ENCODE measurements at places on chromosomes 1 and 21.

DNA sequence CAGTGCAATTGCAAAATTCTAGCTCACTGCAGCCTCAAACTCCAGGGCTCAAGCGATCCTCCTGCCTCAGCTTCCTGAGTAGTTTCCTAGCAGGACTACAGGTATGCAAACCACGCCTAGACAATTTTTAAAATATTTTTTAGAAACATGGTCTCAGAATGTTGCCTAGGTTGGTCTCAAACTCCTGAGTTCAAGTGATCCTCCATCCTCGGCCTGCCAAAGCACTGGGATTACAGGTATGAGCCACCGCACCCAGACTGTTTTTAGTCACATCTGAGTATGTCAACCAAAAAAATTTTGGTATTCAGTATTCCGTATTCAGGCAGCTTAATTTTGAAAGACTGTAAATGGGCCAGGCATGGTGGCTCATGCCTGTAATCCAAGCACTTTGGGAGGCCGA is 11.2 kb downstream of the TARBP1 start:
- no peaks in the 10 kb centered on the region for H3K27me3 ChIP-seq
- H3K27ac ChIP-seq, result no peak overlapping the region
- no peaks in the 10 kb centered on the region for H3K4me1 ChIP-seq
- no peak overlapping the region for H3K4me3 ChIP-seq
- no peak for DNase-seq

GRCh38 chr1:233505130-233505529 is 108.8 kb upstream of the KCNK1 start:
- H3K4me1 ChIP-seq, result peaks cover 3% of the 10 kb centered on the region
- H3K27me3 ChIP-seq, result no peaks in the 10 kb centered on the region
- no peak overlapping the region for H3K27ac ChIP-seq
- no peak for DNase-seq
- H3K4me3 ChIP-seq, result no peak overlapping the region
- H3K36me3 ChIP-seq, result no peaks in the 10 kb centered on the region

DNA sequence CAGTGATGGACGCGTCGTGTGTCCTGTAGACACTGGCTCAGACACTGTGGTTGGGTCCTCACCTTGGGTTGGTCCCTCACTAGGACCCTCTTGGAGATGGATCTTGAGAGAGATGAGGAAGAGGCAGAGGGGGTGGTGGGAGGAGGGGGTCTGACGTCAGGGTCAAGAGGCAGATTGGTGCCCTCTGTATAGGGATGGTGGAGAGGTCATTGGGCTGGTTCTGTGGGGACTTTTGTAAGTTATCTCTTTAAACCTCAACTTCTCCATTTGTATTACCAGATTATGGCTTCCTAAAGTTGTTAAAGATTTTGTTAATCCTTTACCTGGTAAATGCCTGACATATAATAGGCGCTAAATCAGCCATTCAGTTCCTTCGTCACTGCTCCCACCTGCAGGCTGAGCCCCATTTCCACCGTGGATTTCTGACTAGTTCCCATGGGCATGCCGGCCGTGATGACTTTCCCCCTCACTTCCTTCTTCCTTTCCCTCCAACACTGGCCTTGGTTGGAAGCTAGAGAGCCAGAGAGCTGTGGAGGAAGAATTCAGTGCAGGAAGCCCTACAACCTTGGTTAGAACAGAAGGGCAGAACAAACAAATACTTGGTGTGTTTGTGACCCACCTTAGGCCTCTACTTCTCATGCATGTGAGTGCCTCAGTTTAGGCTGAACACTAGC is 8.6 kb downstream of the H6PD start:
- DNase-seq, result no peak
- H3K4me3 ChIP-seq, result no peak overlapping the region
- no peaks in the 10 kb centered on the region for H3K36me3 ChIP-seq
- no peak overlapping the region for H3K27ac ChIP-seq

DNA sequence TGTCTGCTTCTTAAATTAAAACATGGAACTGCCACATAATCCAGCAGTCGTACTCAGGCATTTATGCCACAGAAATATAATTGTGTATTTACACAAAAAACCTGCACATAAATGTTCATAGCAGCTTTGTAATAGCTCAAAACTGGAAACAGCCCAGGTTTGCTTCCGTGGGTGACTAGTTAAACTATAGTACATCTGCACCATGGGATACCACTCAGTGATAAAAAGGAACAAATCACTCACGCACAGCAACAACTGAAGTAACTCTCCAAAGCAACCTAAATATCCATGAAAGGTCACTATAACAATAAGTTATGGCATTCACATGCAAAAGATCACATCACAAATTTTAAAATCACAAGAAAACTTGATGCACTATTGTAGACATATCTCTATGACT is 64.4 kb downstream of the KCNT2 start:
- no peak for DNase-seq
- no peaks in the 10 kb centered on the region for H3K4me1 ChIP-seq
- H3K27me3 ChIP-seq, result no peaks in the 10 kb centered on the region
- no peaks in the 10 kb centered on the region for H3K36me3 ChIP-seq
- no peak overlapping the region for H3K4me3 ChIP-seq

DNA sequence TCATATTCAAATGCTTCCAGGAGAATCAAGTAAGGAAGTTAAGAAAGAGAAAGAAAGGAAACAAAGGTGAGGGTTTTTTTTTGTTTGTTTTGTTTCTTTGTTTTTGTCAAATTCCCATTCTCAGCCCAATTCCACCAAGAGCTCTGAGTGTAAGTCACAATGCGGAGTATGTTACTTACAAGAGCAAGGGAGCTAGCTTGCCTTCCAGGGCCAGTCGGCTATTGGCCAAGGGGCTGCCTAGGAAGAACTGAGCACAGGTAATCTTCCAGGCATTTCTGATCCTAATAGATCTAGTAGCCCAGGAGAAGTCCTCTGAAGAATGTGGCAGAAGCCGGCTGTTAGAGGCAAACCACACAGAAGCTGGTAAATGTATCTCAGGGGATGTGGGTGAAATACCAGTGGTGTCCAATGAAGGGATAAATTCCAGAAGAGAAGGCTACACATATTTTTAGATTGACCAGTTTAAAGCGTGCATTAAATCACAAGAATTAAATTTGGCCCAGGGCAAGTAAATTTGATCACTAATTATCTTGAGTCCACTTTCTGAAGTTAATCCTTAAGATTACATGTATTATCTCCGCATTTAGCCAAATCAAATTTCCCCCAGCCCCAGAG is 239.6 kb upstream of the ADAMTS5 start:
- peaks cover 5% of the 10 kb centered on the region for H3K4me1 ChIP-seq
- no peaks in the 10 kb centered on the region for H3K27me3 ChIP-seq
- no peak overlapping the region for H3K4me3 ChIP-seq

DNA sequence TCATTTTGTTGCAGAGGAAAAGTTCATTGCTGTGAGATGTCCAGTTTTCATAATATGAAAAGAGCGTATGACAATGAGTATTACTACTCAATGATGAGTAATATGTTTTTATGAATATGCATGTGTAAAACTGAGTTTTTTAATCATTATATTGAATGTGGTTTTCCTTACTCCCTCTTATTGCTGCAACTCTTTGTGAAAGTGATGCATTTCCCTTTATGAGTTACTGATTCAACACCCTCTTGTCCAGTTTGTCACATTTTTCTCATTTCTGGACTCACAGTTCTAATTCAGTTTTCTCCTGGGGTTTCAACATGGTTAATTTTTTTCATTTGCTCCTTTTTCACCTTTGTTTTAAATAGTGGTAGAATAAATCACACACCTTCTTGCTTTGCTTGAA is 35.2 kb upstream of the KCNJ15 start:
- no peaks in the 10 kb centered on the region for H3K27me3 ChIP-seq
- no peak for DNase-seq
- no peak overlapping the region for H3K4me3 ChIP-seq
- H3K36me3 ChIP-seq, result no peaks in the 10 kb centered on the region

DNA sequence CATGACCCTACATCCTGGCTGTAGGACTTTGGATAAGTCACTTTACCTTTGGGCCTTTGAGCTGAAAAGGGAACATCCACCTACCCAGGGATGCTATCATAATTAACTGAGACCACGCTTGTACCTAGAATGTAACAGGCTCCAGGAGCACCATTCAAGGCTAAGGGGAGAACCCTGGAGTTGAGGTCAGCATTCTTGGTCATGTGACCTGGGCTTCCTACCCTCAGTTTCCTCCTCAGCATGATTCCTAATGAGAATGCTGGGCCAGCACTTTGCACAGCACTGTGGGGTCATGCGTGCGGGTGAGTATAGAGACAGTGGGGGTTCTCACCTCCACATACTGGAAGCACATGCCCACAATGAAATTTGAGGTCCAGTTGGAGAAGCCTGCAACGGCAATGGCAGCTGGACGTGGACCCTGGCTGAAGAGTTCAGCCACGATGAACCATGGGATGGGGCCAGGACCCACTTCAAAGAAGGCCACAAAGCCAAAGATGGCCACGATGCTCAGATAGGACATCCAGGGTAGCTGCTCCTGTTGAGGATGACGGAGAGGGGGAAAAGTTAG is 31.3 kb downstream of the SLC2A1 start:
- H3K4me1 ChIP-seq, result peaks cover 33% of the 10 kb centered on the region
- no peak overlapping the region for H3K4me3 ChIP-seq
- H3K27me3 ChIP-seq, result no peaks in the 10 kb centered on the region
- H3K36me3 ChIP-seq, result peaks cover 11% of the 10 kb centered on the region
- H3K27ac ChIP-seq, result peak overlapping the region; percentile 48

DNA sequence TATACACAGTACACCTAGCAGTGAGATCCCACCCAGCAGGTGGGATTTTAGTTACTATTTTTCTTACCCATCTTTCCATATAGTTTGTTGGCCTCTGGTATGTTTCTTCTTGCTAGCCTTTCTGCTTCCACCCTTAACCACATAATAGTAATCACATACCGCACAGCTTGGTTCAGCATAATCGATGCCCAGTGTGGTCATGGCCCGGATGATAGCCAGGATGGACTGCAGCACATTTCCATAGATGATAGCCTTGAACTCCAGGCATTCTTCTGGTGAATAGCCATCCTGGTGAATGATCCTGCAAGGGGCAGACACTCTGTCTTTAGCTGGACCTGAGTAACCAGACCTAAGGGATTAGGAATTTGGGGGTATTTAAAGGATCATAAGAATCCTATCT is 9.5 kb downstream of the GNAT2 start:
- no peaks in the 10 kb centered on the region for H3K27me3 ChIP-seq
- H3K27ac ChIP-seq, result no peak overlapping the region
- no peaks in the 10 kb centered on the region for H3K4me1 ChIP-seq
- H3K36me3 ChIP-seq, result no peaks in the 10 kb centered on the region

Measured in neural progenitor cell (in vitro differentiated cells).